ENCODE measurements at places on chromosomes 7 and 10.
A peak's percentile ranks its signal among the peaks of the same experiment; 100 is the strongest.

DNA sequence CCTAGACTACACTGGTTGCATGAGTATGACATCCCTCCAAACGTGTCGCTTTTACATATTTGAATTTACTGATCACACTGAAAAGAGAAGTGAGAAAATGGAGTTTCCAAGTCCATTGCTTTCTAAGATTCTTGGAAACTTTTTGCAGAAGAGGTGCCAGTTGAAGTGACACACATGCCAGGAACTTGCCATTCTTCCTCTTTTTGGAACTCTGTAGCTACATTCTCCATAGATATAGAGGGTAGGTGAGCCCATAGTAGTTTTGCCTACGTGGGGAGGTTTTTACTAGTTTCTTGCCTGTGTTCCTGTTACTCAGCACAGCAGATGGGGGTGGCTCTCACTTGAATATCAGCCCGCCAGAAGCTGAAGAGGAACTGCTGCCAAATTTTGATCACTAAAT, 286.6 kb upstream of the NRP1 start:
- DNase-seq = no peak

GRCh38 chr10:4888236-4888635, 62.2 kb downstream of the AKR1E2 start:
- DNase-seq = no peak

- DNase-seq = no peak
Measured at GRCh38 chr10:37434091-37434490, 308.7 kb downstream of the ANKRD30A start.

DNA sequence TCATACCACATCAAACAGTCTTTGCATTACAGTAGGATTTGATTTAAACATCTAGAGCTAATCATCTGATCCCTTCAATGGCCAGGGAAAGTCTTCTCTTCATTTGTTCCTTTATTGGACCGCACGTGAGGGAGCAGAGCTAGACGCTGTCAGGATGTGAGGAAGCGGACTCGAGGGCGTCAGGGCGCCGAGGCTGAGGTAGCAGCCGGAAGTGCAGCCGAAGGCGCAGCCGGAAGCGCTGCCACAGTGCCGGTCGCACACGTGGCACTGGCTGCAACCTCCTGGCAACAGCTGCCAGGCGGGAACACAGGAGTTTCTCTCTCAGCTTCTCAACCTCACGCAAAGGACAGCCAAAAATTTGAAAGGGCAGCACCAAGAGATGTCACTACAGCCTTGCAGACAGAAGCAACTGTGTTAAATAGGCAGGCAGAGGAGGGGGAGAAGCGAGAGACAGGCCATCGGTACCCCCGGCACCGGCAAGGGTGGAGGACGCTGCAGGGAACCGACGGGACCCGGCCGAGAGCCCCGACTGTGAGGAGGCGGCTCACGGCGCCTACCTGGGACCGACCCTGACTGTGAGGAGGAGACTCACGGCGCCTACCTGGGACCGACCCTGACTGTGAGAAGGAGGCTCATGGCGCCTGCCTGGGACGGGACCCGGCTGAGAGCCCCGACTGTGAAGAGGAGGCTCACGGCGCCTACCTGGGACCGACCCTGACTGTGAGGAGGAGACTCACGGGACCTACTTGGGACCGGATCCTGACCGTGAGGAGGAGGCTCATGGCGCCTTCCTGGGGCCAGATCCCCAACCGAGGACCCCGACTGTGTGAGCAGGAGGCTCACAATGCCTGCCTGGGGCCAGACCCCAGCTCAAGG, 32.3 kb downstream of the VIPR2 start:
- peak; percentile 59 for DNase-seq

- no peak for DNase-seq
Measured at GRCh38 chr10:19730167-19730906, 85.9 kb upstream of the PLXDC2 start.

DNA sequence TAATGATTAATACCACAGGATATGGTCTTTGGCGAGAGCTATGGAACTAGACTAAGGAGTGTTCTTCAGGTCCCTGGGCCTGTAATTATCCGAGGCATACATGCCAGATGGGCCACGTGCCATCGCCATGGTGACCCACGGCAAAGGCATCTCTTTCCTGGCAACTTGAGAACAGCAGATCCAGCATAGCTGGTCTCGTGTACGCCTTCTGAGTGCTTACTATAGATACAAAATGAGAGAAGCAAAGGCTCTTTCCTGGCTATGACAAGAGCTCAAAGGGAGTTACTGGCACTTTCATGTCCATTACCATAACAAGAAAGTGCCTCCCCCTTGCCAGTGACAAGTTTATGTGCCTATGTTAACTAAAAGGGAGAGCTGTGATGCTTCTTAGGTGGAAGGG, 26.0 kb upstream of the GLI3 start:
- peak; percentile 61 for DNase-seq

DNA sequence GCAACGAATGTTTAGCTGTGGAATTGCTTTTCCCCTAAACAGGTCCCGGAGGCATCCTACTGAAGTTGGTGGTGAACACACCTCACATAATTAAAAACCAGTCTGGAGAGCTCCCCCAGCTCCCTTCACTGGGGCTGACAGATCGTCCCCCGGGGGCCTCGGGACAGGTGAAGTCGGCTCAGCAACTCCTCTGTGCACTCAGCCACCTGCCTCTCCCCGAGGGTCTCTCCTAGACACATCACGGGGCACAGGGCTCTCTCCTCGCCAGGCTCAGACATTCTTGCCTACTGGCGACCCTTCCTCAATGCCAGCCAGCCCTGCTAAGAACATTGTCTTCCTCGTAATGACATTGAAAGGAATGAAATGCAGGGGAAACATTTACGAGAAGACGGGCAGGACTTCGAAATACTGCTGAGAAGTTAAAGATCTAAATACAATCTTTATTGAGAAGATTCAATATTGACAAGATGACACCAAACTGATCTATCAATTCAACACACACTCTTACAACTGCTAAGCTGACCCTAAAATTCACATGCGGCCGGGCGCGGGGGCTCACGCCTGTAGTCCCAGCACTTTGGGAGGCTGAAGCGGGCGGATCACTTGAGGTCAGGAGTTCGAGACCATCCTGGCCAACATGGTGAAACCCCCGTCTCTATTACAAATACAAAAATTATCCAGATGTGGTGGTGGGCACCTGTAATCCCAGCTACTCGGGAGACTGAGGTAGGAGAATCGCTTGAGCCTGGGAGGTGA, 88.1 kb upstream of the DNAAF5 start:
- no peak for DNase-seq

DNA sequence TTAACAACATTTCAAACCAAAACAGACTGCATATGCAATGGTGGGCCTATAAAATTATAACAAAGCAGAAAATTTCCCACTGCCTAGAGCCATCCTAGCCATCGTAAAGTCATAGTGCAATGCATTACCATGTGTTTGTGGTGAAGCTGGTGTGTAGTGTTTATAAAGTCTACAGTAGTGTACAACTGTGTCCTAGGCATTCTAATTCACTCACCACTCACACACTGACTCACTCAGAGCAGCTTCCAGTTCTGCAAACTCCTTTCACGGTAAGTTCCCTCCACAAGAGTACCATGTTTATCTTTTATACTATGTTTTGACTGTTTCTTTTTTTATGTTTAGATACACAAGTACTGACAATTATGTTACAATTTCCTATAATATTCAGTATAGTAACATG, 1104.1 kb upstream of the PHF14 start:
- DNase-seq = no peak

DNA sequence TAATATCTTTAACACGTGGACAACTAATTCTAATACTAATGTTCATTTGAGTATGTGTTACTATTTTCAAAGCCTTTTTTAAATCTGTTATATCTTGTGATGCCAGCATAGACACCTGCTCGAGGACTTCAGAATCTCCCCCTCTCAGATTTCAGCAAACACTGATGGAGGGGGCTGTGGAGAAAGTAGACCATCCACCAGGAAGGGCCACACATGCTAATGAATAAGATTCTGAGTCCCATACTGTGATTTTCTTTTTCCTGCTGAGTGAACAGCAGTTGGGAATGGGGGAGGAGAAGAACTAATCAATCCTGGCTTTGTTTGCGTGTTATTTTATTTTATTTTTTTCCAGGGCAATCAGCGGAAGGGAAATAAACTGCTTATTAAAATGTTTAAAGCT, 157.9 kb upstream of the CSTF2T start:
- no peak for DNase-seq

DNA sequence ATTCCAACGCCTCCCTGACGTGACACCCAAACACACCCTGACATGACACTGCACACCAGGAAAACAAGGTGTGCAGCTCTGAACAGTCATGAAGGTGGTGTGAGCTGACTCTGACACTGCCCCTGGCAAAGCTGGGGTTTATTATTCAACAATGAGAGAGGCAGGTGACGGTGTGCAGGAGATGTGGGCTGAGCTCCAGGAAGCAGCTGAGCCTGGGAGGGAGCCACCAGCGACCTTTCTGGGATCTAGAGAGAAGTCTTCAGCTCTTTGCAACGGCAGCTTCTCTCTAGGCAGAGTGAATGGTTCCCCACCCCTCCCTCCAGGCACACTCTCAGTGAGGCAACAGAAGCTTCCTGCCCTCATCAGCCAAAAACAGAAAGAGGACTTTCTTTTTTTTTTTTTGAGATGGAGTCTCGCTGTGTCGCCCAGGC, 65.6 kb downstream of the SH3PXD2A start:
- no peak for DNase-seq

DNA sequence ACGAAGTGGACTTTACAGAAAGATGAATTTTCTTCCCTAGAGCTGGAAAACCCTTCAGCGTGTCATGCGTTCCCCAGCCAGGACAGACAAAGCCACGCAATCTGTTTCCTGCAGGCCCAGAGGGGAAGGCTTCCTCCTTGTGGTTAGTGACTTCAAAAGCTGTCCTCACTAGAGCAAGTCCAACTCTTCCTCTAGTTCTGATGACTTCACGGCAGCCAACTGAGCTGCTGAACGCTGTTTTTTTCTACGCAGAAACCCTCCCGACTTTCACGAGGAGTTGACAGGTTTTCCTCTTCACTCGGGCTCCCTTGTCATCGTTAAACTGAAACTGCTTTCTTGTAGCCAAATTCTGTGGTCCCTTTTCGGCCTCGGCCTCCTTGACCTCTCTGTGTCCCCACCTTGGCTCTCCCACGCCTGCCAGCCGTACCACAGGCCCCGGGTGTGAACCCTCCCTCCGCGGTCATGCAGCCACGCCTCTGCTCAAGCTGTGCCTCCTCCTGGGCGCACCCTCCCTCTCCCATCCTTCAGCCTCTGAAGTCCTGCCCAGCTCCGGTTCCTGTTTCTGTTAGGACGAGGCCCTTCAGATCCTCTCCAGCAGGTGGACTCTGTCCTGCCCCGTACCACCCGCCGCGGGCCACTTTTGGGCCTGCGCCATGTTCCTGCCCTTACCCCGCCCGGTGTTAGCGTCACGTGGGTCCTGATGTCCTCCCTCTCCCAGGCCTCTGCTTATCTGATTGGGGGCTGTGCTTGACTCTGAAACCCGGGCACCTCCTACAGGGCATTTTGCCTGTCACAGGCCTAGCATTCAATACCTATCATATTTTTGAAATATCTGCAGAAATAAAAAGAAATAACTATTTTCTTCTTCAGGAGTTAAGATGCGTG, 39.3 kb downstream of the CUX1 start:
- DNase-seq = peak; percentile 87

GRCh38 chr10:52779541-52780390, 7.2 kb upstream of the MBL2 start:
- peak; percentile 79 for DNase-seq

- DNase-seq = no peak
Measured at GRCh38 chr7:13724977-13725566, 264.4 kb downstream of the ETV1 start.

GRCh38 chr7:33107136-33108066, 1.8 kb downstream of the RP9 start:
- DNase-seq = no peak

DNA sequence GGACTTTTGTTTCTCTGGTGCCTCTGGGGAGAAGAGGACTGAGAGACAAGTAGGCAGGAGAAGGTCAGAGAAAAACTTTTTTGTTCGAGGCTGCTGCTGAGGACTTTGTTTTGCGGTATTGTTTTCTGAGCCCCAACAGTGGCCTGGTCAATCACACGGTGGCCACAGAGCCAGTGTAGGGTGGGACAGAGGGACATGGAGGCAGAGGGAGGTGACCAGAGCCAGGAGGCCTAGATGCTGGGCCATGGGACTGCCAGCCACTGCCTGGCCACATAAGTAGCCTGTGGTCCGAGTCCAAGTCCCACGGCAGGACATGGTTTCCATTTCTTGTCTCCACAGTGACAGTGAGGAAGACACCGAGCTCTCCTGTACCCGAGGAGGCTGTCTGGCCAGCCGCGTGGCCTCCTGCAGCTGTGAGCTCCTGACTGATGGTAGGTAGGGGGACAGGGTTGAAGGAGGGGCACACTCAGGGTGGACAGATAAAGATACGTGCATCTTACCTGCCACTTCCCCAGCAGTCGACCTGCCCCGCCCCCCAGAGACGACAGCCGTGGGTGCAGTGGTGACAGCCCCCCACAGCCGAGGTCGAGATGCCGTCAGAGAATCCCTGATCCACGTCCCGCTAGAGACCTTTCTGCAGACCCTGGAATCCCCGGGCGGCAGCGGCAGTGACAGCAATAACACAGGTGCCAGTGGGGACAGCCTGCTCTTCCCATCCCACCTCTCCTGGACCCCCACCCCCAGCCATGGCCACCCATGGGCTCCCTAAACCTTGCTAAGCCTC, 27.5 kb downstream of the SH2B2 start:
- no peak for DNase-seq

GRCh38 chr10:59362959-59363381, 621 bp upstream of the FAM13C start:
- DNase-seq = peak; percentile 88

GRCh38 chr10:29323367-29323766, 34.5 kb downstream of the LYZL1 start:
- no peak for DNase-seq

GRCh38 chr7:122137251-122138077, 6.6 kb downstream of the AASS start:
- no peak for DNase-seq

DNA sequence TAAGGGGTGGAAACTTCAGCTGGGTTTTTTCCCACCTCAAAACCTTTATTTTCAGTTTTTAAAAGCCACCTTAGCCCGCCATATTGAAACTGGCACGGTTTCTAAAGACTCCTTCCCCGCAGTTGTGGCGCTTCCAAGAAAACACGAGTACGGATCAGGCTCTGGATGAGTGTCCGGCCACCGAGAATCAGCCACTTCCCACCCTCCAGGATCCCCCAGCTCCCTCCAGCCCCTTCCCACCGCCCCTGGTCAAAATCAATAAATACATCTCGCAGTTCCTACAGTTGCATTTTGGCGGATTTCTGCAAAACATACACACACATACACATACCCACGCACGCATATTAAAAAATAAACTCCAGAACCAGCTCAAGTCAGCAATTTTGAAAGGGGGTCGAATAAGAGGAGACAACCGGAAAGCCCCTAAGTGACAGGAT, 1.1 kb downstream of the SFMBT2 start:
- no peak for DNase-seq
